ENCODE measurements at places on chromosomes 13 and 19.

DNA sequence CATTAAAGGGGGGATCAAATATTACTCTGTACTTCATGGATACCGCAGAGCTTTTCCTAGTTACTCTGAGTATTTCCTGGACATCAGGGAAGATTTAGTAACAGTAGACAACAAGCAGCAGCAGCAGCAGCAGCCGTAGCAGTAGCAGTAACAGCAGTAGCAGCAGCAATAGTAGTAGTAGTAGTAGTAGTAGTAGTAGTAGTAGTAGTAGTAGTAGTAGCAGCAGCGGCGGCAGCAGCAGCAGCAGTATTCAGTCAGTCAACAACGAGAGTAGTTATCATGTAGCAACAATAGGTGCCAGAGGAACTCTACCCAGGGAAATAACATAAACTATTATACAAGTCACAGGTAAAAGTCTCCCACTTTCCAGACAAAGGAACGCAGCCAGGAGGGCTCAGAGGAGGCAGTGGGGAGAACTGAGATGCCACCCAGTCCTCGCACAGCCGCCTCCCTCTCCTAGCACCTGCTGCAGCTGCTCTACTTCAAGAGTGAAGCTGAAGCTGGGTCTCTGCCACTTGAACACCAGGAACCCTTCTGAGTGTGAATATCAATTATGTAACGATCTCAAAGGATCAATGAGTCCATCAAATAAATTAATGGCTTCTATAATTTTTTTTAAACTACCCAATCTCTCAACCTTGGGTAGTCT, 1.3 kb upstream of the DOCK9 start:
- no peak for DNase-seq

DNA sequence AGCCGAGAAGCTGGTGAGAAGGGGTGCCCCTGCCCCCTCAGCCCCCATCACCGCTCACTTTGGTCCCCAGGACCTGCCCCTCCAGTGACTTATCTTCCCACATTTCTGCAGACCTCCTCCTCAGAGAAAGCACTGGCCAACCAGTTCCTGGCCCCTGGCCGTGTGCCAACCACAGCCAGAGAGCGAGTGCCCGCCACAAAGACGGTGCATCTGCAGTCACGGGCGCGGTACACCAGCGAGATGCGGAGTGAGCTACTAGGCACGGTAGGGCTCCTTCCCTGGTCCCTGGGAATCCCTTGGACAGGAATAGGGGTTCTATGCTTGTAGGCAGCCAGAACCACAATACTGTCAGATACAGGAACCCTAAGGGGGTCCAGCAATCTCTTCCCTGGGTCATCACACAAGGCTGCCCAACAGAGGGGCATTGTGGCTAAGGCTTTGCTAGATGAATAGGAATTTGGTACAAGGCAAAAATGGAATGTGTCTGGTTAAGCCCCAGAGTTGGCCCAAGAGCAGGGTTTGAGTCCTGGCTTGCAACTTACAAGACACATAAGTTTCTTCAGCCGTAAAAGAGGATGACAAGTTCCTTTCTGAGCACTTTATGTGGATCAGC, 1.0 kb downstream of the USE1 start:
- no peak for DNase-seq

- no peak for DNase-seq
Measured at GRCh38 chr19:19750842-19751790, 18.2 kb upstream of the ZNF14 start.

- DNase-seq: no peak
Measured at GRCh38 chr13:30567072-30567471, 50.6 kb upstream of the USPL1 start.

- DNase-seq: peak; percentile 79
Measured at GRCh38 chr19:13163609-13164342, 13.6 kb downstream of the IER2 start.

DNA sequence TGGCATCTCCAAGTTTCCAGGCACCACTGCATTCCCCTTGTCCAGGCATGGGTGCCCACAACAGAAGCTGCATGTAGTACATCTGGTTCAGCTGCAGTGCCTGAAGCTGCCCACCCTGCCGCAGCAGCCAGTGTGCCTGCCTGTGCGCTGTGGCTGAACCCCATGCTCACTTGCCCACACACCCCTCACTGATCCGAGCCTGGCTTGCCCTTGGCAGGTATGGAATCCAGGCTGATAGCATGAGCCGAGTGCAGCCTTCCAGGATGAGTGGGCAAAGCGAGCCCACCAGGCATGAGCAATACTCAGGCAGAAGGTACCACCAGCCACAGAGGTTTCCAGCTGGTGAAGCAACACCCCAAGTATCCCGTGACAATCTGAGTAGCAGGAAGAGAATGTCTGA, 280.3 kb upstream of the KLF12 start:
- DNase-seq: no peak

DNA sequence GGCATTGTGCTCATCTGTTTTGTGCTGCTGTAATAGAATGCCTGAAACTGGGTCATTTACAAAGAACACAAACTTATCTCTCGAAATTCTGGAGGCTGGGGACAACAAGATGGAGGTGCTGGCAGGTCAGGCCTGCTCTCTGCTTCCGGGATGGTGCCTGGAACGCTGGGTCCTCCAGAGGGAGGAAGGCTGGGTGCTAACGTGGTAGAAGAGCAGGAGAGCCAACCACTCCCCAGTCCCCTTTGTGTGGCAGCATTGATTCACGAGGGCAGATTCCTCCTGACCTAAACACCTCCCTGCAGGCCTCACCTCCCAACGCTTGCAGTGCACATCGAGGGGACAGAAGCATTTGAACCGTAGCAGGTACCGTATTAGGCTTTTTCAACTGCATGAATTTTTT, 34.1 kb upstream of the TFDP1 start:
- no peak for DNase-seq

DNA sequence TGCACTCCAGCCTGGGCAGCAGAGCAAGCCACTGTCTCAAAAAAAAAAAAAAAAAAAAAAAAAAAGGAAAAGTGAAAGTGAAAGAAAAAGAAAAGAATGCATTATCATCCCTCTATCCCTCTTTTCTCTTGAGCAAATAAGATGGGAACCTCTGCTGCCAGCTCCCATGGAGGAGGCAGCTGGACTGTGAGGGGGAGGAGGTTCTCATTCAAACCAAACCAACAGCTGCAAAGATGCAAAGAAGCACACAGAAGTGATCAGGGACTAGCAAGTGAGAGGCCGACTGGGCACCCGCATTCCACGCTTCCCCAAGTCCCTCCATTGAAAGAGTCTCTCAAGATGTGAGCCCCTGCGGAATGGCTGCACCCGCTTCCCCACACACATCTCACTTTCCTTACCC, 63.5 kb downstream of the TSHZ3 start:
- DNase-seq: no peak

GRCh38 chr19:28424077-28424476, 788.9 kb downstream of the UQCRFS1 start:
- DNase-seq: no peak

DNA sequence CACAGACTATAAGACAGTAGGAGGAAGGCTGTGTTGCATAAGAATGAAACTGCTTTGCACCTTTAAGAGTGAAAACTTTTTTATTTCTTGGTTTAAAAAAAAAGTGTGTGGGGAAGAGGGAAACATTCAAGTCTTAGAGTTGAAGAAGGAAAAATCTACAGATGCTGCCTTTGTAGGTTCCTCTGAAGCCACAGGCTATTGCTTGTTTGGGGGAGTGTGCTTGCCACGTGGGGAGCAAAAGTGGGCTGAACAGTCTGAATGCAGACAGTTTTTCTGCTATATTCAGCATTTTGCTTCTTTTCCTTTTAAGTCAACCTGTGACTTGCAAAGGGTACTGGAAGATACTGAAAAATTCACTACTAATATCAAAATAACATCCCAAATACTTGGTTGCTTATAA, 36.9 kb downstream of the EFNB2 start:
- peak; percentile 13 for DNase-seq

- peak; percentile 85 for DNase-seq
Measured at GRCh38 chr13:77779552-77780272, 82.2 kb downstream of the SLAIN1 start.

DNA sequence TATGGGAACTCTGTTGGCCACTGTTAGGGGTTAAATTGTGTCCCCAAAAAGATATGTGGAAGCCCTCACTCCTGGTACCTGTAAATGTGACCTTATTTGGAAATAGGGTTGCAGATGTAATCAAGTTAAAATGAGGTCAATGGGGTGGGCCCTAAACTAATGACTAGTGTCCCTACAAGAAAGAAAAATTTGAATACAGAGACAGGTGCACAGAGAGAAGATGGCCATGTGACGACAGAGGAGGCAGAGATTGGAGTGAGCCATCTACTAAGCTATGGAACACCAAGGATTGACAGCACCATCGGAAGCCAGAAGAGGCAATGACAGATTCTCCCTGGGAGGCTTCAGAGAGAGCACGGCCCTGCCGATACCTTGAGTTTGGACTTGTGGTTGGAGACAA, 16.5 kb downstream of the POU2F2 start:
- DNase-seq: no peak
